Cardiac fibroblast (primary cell): ENCODE measurements at places on chromosomes 4 and X.

DNA sequence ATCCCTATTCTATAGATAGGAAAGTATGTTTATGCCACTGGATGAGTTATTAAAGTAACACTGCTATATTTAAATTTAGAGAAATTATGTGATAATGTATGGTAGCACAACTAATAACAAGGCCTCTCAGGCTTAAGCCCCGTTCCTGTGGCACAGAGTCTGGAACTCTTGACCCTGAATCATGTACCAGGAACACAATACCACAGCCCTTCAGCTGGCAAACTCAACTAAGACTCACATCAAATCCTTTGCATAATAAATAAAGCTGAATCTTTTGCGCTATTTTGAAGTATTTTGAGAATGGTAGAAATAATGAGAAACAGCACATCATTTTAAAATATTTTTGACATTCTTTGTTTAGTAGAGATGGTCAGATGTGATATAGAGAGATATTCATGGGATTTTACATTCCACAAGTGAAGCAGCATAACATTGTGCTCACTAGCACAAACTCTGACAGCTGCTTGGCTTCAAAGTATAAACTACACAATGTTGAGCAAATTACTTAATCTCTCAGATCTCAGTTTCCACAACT, 478.4 kb upstream of the FAM241A start:
- no peak for DNase-seq

DNA sequence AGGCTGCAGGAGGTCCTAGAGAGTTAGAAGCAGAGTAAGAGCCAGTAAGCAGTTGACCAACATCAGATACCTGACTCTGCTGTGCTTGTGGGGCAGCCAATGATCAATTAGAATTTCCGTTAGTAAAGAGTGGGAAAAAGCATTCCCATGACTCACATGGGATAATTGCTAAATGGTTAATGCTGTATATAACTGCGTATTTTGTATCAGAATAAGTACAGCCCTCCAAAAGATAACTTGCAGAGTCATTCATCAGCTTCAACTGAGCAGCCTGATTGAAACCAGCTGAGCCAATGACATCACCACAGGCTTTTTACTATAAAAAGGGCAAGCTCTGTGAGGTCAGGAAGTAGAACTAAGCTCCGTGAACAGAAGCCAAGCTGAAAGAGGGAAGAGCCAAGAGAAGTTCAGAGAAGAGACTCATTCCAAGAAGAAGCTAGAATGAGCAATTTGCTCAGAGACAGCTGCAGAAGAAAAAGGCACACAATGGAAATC, 67.9 kb downstream of the PPP3CA start:
- peak; percentile 99 for DNase-seq

GRCh38 chr4:88964450-88964849, 92.5 kb downstream of the FAM13A start:
- peak; percentile 79 for DNase-seq

DNA sequence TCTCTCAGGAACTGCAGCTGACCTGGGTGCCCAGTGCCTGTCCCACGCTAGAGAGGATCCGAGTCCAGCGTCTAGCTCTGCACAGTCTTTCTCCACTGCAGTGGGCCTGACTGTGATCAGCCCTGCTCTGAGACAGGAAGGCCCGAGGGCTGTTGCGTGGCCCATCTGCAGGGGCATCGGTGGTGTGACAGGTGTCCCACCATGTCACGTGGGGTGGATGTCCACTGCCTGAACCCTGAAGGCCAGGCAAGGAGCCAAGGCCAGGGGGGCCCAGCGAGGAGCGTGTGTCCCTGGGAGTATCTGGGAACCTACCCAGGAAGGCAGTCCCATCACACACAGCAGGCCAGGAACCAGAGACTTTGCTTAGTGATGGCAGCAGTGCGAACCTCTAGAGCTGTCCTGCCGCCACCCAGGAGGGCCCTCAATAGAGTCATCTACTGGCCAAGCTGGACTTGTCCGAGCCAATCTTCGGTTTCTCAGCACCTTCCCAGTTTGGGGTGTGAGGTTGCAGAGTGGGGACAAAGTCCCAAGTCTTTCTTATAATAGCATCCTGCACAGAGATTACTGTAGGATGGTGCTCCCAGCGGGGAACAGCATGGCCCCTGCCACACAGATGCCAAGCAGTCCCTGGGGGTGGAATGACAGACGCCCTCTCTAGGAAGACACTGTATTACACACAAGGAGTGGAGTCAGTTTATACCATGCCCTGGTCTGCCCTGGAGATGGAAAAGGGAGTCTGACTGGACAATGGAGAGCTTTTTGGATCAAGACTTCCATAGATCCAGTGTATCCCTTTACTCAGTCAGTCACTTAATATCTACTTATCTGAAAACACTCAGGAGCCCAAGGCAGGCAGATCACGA, 38.3 kb downstream of the DCTD start:
- no peak for DNase-seq

- DNase-seq = no peak
Observed at GRCh38 chr4:123804196-123804721, 407.7 kb downstream of the SPRY1 start.

DNA sequence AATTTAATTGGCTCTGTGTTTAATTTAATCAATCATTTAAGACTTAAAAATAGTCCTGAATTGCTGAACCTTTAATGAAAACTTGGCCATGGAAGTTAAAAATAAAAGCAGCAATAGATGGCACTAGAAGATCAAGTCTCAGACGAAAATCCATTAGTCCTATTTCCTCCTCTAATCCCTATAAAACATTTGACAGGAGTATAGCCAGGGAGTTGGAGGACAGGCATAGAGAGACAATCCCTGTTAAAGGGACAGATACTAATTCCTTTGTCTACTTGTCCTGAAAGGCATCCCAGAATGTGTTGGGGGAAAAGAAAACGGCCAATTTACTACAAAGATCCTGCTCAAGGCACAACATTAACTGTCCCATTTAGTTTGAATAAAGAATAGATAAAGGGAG, 276.3 kb upstream of the TACR3 start:
- no peak for DNase-seq

DNA sequence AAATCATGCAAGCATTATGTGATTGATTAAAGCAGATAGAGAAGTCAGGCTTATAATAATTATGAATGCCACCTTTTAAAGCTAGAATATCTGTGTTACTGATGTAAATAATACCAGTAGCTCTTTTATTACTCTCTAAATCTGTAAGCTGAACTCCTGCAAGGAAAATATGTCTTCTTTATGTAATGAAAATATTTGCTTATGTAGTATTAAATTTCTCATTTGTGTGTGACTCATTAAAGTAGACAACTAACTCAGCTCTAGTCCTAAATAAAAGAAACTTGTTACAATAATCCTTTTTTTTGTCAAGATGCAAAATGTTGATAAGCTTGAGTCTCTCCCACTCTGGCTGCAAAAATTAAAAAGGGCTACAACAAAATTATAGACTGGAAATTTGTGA, 137.7 kb upstream of the FAT1 start:
- no peak for DNase-seq

GRCh38 chr4:77605210-77605902, at the start of gene CXCL13:
Gene CXCL13, plus strand, starts transcription at chr4:77605820. Its CDS starts 46 bp downstream, at chr4:77605866.
- DNase-seq = no peak

- DNase-seq = no peak
Observed at GRCh38 chr4:82223715-82224114, 150.1 kb downstream of the HNRNPD start.

- DNase-seq = peak; percentile 25
Observed at GRCh38 chrX:14697451-14697850, 168.1 kb downstream of the GLRA2 start.

GRCh38 chrX:13952581-13952980, 77.1 kb downstream of the GEMIN8 start:
- no peak for DNase-seq

DNA sequence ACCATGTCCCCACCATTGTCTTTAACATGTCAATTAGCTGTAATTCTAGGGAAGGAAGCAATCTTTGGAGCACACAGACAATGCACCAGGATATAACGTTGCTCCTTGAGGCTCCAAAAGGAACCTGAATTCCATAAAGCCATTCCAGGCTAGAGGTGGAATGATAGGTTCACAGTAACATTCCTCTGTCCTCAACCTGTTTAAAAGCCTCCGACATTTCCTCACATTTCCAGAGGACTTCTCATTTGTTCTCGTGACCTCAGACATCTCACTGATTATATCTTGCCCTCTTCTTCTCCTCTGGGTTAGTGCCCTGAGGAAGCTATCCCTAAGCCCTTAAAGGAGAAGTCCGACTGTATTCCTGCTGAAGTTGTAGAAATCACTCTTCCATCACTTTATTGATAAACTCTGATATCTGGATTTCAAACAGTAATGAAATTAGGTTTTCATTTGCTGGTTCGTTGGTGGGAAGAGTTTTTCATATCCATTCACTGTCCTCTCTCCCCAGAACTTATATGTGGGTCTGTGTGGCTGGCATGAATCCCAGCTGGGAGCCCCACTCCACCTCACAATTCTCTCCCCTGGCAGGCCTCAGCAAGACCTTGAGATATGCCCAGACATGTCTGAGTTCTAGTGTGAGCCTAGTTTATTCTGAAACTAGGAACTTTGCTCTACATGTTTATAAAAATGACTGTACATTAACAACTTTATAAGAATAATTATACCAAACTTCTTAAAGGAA, 44.2 kb upstream of the PRSS12 start:
- no peak for DNase-seq

GRCh38 chrX:137031039-137031438, 2.8 kb downstream of the GPR101 start:
- no peak for DNase-seq

- no peak for DNase-seq
Observed at GRCh38 chrX:375181-376036, 11.3 kb downstream of the PPP2R3B start.

DNA sequence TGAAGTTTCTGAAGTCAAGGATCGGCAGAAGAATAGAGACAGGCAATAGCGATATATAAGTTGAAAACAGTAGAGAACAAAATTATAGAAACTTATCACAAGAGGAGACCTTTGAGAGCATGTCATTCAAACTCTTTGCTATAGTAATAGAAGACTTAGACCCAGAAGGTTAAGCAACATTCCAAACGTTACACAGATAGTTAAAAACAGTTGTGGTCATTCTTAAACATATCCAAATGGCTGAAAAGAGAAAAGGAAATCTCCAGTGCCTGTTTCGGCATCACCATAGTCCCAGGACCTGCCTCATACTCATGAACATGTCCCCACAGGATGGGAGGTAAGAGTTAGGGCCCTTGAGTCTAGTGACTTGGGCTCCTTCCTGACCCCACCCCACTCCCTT, 258.1 kb upstream of the NOCT start:
- DNase-seq = no peak

- DNase-seq = no peak
Observed at GRCh38 chrX:144295921-144296320, 412.1 kb downstream of the UBE2NL start.

GRCh38 chrX:53704854-53705253, 18.3 kb upstream of the HUWE1 start:
- no peak for DNase-seq

DNA sequence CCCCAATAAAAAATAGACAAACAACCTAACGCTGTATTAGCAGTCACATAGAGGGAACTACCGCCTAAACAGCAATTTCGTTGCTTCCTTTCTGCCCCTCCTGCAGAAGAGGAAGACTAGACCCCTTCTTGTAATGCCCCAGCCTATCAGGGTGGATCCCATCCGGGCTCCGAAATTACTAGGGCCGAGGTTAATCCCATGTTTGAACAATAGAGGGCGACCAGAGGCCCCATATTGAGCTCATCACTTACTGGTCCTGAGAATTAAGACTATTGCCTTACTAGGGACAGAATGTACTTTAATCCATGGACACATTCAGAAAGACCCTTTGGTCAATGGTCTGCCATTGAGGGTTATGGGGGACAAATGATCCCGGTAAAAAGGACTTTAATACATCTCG, 11.8 kb upstream of the ZNF630 start:
- peak; percentile 57 for DNase-seq

DNA sequence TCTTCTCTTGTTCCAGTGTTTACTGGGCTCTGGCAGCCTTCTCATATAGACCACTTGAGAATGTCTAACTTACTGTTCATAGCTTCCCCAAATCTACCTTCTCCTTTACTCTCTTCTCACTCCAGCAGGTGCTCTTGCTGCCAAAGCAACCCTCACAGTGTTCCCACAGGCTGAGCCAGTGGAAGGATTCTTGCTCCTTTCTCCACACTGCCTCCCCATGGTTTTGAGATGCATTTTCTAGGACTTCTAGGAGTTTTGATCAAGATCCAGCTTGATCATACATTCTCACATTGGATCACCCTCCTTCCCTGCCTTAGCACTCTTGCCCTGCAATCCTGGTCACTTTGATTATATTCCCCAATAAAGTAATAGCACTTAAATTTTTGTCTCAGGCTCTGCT, 230.8 kb downstream of the TMEM47 start:
- DNase-seq = peak; percentile 4

DNA sequence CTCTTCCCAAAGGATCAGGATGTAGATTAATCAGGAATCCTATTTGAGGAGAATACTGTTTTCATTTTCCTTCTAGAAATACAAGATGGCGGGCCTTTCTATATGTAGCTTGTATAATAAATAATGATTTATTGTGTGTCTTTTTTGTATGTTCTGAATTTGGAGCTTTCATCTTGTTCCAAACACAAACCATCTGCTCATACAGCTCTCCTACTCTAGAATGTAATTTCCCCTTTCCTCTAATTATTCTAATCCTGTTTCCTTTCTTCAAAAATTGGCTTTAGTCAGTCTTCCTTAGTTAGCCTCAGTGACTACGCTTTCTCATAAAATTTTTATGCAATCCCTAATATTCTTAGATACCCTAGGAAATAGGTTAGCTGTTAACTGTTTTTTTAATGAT, 422.2 kb downstream of the INPP4B start:
- no peak for DNase-seq

- DNase-seq = peak; percentile 83
Observed at GRCh38 chr4:168710353-168710946, 213.6 kb downstream of the PALLD start.

DNA sequence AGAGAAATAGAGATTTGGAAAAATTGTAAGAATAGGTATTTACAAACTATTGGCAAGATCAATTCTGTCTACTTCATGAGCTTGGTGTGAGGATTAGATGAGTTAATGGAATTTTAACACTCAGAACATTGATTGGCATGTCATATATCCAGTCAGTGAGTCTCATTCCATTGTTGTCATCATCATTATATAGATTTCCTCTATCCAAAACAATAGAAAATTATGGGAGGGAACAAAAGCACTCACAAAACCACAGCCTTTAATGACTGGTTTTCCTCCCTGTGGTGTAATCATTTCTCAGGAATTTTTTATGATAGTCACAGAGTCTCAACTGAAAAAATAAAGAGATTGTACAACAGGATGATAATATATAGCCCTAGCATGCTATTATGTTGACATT, 21.1 kb downstream of the KLHL5 start:
- DNase-seq = peak; percentile 77

- peak; percentile 34 for DNase-seq
Observed at GRCh38 chrX:97026406-97026805, 142.7 kb downstream of the RPA4 start.

DNA sequence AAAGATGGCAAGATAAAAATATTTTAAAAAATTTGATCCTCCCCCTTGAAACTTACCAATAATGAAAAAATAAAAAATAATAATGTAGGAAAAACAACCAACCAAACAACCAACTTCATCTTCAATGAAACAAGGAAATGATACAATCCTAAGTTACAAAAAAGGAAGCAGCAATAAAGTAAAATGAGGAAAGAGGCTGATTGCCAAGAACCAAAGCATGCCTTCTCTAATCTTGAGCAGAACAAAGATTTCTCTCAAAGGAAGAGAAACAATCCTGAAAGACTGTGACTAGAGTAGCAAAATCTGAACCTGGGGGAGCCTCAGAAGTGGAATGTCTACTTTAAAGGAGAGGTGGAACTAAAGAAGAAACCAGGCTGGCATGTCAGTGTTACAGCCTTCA, 10.9 kb upstream of the WDFY3 start:
- DNase-seq = no peak
